Lower leg skin (tissue), 4 donors: ENCODE measurements at places on chromosomes 12 and 14. TPM values are rescaled to one million over a fixed set of nuclear protein-coding genes. Genes with fewer than 3 reads are reported as not detected.

The ITGB7 gene
- 6.5 TPM for total RNA-seq

The ANO2 gene
- total RNA-seq, result 0.76 TPM

The IL31 gene
- not detected for total RNA-seq

The TMEM132C gene
- total RNA-seq, result 3.4 TPM

The RTN1 gene
- total RNA-seq, result 5.1 TPM

The PPP1R1A gene
- 11.5 TPM for total RNA-seq

The IRAK4 gene
- total RNA-seq, result 25.5 TPM

The KLHL33 gene
- not detected for total RNA-seq

The COL2A1 gene
- total RNA-seq, result not detected

The EML1 gene
- total RNA-seq, result 24.7 TPM

The OR4K17 gene
- total RNA-seq, result not detected

The ADAMTS20 gene
- not detected for total RNA-seq

The NANOG gene
- total RNA-seq, result 0.06 TPM

The SERPINA12 gene
- total RNA-seq, result 365 TPM

The ATP2A2 gene
- 103 TPM for total RNA-seq

The APOF gene
- total RNA-seq, result not detected

The PTPRR gene
- not detected for total RNA-seq

The MNAT1 gene
- 8.9 TPM for total RNA-seq

The RHOF gene
- 13.0 TPM for total RNA-seq

The GDF3 gene
- total RNA-seq, result not detected

The DDN gene
- total RNA-seq, result not detected

The CRACR2A gene
- total RNA-seq, result 3.4 TPM

The FOXM1 gene
- total RNA-seq, result 1.9 TPM

The AKAP6 gene
- 2.3 TPM for total RNA-seq

The DNAJC22 gene
- 0.21 TPM for total RNA-seq

The KRT81 gene
- total RNA-seq, result not detected

The NKX2-8 gene
- 1.2 TPM for total RNA-seq

The NUAK1 gene
- 44.5 TPM for total RNA-seq

The SMAGP gene
- 30.0 TPM for total RNA-seq

The KRT6C gene
- total RNA-seq, result 11.0 TPM

The KRT73 gene
- total RNA-seq, result 6.8 TPM

The TAS2R43 gene
- total RNA-seq, result 1.5 TPM

The SLC8A3 gene
- total RNA-seq, result 0.34 TPM

The FSCB gene
- not detected for total RNA-seq

The PARP11 gene
- 4.2 TPM for total RNA-seq

The FOXG1 gene
- not detected for total RNA-seq

The TAMALIN gene
- total RNA-seq, result 28.3 TPM

The SLC6A15 gene
- total RNA-seq, result 3.0 TPM

The SYNDIG1L gene
- 0.42 TPM for total RNA-seq

The VCPKMT gene
- 13.0 TPM for total RNA-seq

The DTX3 gene
- total RNA-seq, result 15.9 TPM
